ENCODE measurements at places on chromosomes 16 and 17. TPM values are rescaled to one million over a fixed set of nuclear protein-coding genes. Genes with fewer than 3 reads are reported as not detected.

Gene FBXW10
- 0.11 TPM for total RNA-seq

Gene ITGB4
- not detected for total RNA-seq

Gene CD19
- not detected for total RNA-seq

Gene ADORA2B
- total RNA-seq, result 20.2 TPM

DNA sequence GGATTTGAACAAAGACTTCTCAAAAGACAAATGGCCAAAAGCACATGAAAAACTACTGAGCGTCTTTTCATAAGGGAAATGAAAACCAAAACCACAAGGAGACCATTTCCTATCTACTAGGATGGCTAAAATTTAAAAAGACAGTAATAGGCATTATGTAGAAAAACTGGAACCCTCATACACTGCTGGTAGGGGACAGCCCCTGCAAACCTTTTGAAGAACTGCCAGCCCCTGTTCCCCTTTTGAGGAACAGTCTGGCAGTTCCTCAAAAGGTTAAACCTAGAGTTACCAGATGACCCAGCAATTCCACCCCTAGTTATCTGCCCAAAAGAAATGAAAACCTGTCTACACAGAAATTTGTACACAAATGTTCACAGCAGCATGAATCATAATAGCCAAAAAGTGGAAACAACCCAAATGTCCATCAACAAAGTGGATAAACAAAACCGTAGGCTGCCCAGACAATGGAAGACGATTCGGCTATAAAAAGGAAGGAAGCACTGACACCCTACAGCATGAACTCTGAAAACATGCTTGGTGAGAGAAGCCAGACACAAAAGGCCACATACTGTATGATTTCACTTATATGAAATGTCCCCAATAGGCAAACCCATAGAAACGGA lies 22.9 kb downstream of the CDIP1 start:
- no peak for DNase-seq

DNA sequence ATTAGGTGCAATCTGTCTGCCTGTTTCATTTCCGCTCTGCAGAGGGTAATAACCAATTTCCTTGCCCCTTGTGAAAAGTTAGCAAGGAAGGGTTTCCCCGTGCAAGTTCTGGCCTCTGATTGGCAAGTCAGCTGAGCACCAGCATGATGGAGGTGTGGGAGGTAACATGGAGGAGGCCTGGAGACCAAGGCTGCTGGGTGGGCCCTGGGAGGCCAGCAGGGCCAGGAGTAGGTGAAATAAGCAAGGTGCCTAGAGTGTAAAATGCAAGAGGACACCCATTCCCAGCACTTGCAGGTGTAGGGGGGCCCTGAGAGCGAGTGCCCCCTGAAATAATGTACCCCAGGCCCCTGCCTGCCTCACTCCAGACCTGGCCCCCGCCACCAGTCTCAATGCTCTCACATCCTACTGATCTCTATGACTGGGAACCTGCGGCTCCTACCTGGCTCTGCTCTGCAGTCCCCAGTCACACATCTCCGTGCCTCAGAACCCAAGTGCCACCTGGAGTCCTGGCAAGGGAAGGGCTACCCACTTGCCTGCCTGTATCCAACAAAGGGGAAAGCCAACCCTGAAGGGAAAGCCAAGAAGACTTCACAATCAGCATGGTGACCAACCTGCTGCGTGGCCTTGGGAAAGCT lies 116.2 kb downstream of the C16orf78 start:
- DNase-seq, result no peak

GRCh38 chr17:81252326-81252986 lies 13.3 kb downstream of the NDUFAF8 start:
- no peak for DNase-seq

GRCh38 chr17:40355123-40355803 lies 9.3 kb downstream of the GJD3 start:
- peak; percentile 59 for DNase-seq

DNA sequence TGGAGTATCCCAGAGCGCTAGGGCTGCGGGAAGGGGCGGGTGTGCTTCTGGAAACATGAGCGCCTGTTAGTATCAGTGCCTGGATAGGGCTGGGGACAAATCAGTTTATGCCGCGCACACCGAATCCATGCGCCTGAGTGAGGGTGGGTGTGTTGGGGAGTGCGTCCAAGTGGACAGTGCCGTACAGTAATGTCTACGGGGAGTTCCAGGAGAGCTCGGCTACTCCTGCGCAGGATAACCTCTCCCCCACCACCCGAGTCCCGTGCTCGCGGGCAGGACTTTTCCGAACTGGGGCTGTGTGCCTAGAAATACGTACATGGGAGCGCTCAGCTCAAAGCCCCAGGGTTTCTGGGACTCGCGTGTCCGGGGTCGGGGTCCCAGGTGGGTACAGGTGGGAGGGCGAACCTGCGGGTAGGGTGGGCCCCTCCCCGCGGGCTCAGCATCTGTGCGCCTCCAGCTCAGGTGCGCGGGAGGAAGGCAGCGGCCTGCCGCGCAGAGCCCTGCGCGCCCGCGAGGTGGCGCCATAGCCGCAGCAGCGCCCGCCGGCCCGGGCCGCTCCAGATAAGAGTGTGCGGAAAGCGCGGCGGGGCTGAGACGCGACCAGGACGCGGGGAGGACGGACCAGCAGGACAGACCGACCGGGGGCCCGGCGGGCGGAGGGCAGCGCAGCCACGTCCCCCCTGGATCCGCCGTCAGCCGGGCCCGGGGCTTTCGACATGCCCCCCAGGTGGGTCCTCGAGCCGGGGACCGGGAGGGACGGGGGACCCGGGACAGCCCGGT lies at the start of gene HIC1:
TSS of gene HIC1 (plus strand) at position 592 of the 780 bp plus-strand sequence. CDS start 1,588 bp downstream, outside the sequence.
- peak; percentile 94 for DNase-seq

DNA sequence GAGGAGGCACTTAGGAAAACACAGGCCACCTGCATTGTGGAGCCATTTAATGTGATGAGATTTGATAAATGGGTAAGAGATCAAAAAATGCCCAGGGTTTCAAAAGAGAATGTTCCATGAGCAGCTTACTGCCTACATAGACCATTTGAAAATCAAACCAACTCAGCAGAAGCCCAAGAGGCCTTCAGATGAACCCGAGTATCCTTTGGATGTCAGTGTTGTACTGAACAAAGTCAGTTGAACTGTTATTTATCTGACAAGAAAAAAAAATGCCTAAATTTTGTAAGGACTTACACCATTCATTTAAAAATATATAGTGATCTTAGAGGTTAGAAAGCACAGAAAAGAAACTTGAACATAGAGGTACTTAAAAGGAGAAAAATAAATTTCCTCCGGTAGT lies 381.7 kb downstream of the ZFHX3 start:
- DNase-seq, result peak; percentile 4

DNA sequence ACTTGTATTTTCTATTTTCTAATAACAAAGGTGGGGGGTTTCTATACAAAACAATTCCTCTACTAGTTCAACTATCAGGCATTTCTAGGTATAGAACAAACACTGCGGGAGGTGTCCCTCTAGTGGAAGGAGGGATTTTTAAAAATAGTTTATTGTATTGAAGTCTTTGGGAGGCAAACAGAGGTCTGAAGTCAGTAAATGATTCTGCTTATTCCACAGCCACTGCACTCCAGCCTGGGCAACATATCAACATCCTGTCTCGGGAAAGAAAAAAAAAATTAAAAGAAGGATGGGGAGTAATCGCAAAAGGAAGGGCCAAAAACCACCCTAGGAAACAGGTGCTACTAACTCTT lies 648 bp upstream of the ERCC4 start:
- peak; percentile 70 for DNase-seq

DNA sequence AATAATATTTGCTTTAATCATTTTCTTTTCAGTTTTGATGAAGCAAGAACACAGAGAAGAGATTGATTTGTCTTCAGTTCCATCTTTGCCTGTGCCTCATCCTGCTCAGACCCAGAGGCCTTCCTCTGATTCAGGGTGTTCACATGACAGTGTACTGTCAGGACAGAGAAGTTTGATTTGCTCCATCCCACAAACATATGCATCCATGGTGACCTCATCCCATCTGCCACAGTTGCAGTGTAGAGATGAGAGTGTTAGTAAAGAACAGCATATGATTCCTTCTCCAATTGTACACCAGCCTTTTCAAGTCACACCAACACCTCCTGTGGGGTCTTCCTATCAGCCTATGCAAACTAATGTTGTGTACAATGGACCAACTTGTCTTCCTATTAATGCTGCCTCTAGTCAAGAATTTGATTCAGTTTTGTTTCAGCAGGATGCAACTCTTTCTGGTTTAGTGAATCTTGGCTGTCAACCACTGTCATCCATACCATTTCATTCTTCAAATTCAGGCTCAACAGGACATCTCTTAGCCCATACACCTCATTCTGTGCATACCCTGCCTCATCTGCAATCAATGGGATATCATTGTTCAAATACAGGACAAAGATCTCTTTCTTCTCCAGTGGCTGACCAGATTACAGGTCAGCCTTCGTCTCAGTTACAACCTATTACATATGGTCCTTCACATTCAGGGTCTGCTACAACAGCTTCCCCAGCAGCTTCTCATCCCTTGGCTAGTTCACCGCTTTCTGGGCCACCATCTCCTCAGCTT lies 45.0 kb downstream of the ESRP2 start:
- DNase-seq, result peak; percentile 34

- DNase-seq, result peak; percentile 21
Observed at GRCh38 chr17:78438694-78439325, 60.4 kb downstream of the PGS1 start.

DNA sequence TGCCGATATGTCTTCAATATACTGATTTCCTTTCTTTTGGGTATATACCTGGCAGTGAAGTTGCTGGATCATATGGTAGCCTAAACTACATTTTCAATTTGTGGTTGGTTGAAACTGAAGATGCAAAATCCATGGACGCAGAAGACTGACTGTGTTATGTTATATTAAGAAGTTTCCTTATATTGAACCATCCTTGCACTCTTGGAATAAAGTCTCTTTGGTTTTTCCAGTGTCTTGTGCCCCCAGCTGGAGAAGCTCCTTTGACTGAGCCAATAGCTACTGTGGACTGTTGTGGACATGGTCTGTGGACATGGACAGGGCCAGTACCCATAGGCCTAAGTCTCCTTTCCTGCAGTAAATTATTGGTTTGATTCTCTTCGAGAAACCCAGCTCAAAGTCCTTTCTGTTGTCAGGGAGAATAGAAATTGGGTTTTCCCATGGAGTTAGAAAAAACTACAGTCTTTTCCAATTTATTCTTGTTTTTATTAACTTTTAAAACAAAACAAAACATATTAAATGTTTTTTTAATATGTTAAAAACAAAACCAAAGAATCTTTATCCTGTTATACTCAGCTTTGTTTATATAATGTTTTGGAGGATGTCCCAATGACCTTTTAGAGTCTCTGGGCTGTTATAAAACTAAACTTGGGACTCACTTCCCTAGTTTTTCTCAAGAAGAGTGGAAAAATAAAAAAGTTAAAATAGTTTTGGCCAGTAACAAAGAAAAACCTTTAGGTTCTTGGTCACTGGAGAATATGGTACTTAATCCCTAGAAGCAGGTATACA lies 15.2 kb upstream of the IL34 start:
- no peak for DNase-seq

Measured in GM23248 (cell line).